ENCODE measurements at places on chromosomes 5 and 9.

- no peak for DNase-seq
These were observed 619.6 kb upstream of the ADAMTS16 start for GRCh38 chr5:4520559-4520958.

- DNase-seq = no peak
These were observed 135.3 kb upstream of the DPYSL3 start for GRCh38 chr5:147645197-147645596.

- DNase-seq = peak; percentile 21
These were observed 684 bp upstream of the JMY start for GRCh38 chr5:79235261-79235633.

- no peak for DNase-seq
These were observed 92.1 kb downstream of the CAVIN4 start for GRCh38 chr9:100669968-100670367.

DNA sequence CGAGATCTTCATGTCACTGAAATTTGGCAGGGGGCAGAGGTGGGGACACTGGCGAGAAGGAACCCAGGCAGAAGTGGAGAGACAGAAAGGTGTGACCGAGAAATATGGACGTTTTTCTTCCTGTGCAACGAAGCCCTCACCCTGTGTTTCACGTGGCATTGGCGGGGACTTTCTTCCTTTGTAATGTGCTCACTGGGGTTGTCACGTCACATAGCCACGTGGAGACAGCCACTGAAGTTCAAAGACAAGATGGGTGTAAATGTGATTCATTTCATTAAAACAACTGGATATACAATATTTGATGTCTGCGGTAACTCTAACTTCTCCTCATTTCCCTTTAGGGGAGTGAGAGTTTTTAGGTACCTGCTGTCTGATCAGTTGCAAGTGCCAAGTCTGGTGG is 225.7 kb downstream of the FSTL4 start:
- no peak for DNase-seq

DNA sequence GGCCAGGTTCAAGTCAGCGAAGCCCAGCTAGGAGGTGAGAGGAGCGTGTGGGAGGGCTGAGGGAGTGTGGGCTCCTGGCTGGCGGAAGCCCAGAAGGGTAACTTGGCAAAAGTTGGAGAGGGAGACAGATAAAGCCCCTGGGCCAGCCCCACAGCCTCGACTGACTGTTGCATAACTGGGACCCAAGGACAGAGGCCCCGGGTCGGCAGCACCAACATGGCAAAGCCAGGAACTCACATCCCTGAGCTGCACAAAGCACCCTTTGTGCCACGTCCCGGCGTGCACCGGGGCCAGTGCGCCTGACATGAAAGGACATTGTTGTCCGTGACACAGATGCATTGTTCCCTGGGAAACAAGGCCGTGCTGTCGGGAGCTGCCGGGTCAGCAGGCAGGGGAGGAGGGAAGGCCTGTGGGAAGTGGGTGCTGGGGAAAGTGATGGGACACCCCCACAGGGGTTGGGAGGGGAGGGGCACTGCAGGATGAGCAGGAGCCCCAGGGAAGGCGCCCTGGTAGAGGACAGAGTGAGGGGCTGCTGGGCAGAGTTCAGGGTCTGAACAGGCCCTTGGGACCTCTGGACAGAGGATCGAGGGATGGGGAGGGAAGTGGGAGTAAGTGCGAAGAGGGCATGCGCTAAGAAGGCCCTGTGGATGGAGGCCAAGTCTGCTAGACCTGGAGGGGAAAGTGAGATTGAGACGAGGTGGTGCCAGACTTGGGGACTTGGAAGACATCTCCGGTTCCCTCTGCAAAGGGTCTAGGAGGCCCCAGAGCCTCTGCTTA is 13.0 kb upstream of the DPM2 start:
- DNase-seq = no peak

GRCh38 chr9:131584858-131585257 is 39.5 kb downstream of the PRRT1B start:
- no peak for DNase-seq

DNA sequence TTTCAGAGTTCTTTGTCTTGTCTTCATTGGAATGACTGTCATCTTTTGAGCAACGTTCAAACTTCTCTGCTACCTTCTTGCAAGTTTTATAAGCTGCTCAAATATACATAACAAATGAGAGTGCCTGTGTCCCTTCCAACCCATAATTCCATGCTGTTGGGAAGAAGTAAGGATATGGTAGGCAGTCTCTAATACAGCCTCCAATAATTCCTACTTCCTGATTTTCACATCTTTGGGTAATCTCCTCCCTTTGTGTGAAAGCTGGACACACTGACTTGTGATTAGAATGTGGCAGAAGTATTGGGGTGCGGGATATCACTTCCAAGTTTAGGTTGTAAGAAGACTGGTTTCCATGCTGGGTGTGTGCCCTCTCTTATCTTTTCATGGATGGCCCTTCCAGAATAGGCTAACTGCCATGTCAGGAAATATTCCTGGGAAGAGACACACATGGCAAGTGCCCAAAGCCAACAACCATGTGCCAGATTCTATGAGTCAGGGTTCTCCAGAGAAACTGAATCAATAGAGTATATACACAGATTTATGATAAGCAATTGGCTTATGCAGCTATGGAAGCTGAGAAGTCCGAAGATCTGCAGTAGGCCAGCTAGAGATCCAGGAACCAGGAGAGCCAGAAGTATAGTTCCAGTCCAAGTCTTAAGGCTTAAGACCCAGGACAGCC is 531.3 kb downstream of the NTRK2 start:
- no peak for DNase-seq

DNA sequence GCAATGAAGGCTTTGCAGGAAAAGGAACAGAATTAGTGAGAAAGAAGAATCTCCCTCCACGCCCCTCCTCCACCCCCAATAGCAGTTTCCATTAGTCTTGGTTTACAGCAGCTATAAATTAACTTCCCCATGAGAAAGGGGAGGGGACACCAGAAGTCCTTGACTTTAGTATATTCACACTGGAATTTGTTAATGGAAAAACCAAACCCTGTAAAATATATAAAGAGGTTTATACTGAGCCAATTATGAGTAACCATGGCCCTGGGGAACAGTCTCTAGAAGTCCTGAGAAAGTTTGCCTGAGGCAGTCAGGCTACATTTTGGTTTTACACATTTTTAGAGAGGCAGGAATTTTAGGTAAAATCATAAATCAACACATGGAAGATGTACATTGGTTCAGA is 88.5 kb downstream of the ALDH1A1 start:
- no peak for DNase-seq

DNA sequence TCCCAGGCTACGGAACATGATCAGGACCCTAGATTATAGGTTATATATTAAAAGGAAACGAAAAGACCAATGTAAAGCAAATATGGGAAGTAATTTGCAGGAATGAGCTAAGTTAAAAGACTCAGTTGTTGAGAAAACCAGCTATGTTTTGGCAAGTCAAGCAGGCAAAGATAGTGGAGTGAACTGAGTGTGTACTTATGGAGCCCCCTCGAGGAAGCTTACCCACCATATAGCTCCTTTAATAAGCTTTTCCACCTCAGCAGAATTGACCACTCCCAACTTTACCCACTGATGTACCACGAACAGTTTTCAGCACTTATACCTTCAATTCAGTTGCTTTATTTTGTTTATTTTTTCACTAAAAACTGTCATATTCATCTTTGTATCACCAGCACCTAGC is 57.3 kb upstream of the PJA2 start:
- no peak for DNase-seq

DNA sequence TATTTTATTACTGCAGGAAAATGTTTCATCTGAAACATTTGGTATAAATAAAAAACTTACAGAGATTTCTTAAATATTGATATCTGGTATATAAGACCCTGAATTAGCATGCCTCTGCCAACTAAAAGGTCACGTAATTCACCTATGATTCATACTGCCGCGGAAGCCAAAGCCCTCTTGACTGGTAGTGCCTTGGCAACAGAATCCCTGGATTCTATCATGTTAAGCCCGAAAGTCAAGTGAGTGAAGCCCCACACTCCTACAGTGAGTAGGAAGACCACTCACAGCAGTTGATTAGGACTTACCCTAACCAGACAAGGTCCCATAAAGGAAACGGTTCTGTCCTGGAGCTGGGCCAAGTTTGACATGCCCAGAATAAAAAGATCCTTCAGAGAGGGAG is 175.6 kb upstream of the NREP start:
- no peak for DNase-seq

DNA sequence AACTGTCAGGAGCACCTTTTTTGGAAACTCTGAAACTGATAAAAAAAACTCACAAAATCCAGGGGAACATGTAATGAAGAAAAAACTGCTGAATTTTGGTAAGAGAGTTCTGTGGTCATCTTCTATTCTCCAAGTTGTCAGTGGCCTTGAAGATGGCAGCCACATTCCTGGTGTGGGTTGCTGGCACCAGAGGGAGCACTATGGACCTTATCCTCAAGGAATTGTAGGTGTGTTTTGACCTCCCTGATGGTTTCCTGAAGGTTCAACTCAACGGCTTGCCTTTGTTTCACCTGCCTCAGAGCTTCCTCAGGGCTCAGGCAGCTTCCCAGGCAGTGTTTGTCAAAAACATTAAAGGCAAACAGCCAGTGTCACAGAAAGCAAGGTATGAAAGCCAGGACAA is 2.2 kb upstream of the SLC38A9 start:
- DNase-seq = no peak

GRCh38 chr9:79395755-79396154 is 176.0 kb upstream of the TLE4 start:
- DNase-seq = no peak

- no peak for DNase-seq
These were observed 6.5 kb downstream of the TNPO1 start for GRCh38 chr5:72822944-72823343.

- no peak for DNase-seq
These were observed 25.6 kb downstream of the TMEFF1 start for GRCh38 chr9:100498592-100498991.
